Activated CD4-positive, CD25-positive, alpha-beta regulatory T cell treated with anti-CD3 and anti-CD28 coated beads, Interleukin-2, amount 50 U/mL, for 72 hours (primary cell): ENCODE measurements at places on chromosomes 3 and 15.

DNA sequence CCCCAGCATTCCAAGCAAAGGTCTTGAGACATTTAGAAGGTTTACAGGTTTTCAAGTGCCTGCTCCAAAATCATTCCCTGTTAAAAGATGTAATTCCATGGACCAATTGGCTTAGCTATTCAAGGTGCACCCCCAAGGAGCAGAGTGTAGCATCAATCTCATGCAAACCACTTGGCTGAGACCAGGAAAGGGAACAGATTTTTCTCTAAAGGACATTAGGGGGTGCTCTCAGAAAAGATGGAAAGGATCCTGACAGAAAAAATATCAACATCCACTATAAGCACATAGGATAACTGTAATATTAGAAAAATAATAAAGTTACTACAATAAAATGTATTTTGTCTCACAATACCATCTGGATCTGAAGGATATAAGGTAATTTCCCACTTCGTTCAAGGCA is 328.0 kb upstream of the CDIN1 start:
- DNase-seq: no peak

- no peak for DNase-seq
Observed at GRCh38 chr3:40504636-40505430, 1.0 kb upstream of the ZNF620 start.

DNA sequence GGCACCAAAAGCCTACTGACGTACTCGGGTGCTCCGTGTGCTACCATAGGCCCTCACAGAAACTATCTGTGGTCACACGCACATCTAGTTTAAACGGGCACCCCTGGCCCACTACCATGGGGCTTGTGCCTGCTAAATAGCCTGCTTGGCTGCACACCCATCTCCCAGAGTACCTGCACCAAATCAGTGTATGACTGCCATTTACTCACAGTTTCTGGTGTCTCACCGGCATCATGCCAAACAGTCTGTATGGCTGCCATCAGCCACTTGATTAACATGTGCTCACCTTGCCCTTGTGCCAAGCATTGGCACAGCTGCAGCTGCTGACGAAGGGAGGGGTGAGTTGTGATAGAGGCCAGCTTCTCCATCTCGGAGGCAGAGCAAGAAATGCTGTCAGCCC is 232.7 kb downstream of the IGSF11 start:
- DNase-seq: no peak

GRCh38 chr3:132288357-132288756 is 28.9 kb upstream of the ACP3 start:
- no peak for DNase-seq

GRCh38 chr3:46905213-46905560 is 27.7 kb downstream of the PTH1R start:
- DNase-seq: no peak

- DNase-seq: no peak
Observed at GRCh38 chr15:87597346-87598052, 659.0 kb downstream of the NTRK3 start.

DNA sequence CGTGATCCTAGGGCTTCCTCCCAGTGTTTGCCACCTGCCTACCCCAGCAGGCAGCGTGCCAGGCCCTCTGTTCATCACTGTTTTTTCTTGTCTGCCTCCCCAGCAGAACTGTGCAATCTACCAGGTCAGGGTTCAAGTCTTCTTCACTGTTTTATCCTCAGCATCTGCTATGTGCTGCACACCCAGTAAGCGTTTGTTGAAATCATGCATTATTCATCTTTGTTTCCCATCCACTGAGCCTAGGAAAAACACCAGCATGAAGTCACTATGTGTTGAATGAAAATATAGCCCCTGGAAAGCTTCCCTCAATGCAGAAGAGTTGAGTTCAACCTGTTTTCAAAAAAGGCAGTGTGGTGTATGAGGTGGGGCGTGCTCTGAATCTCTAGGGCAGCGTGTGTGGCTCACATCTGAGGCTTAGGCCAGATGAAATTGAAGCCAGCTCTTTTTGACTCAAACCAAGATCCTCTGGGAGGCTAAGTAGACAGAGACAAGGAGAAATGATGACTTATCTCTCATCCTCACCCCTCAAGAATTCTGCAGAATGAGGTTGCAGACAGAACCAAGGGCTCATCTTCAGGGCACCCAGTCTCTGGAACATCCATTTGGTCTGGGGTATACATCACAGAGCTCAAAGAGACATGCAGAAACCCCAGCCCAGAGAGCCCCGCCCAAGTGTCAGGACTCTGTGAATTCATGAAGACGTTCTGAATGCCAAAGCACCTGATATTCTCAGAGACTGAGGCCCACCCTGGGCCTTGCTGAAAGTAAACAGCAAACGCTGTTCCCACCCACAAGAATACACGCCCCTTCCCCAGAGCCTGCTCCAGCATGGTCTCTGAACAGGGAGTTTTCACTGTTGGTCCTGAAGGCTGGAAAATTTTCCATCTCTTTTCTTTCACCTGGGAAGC is 5.7 kb upstream of the CAV3 start:
- no peak for DNase-seq

DNA sequence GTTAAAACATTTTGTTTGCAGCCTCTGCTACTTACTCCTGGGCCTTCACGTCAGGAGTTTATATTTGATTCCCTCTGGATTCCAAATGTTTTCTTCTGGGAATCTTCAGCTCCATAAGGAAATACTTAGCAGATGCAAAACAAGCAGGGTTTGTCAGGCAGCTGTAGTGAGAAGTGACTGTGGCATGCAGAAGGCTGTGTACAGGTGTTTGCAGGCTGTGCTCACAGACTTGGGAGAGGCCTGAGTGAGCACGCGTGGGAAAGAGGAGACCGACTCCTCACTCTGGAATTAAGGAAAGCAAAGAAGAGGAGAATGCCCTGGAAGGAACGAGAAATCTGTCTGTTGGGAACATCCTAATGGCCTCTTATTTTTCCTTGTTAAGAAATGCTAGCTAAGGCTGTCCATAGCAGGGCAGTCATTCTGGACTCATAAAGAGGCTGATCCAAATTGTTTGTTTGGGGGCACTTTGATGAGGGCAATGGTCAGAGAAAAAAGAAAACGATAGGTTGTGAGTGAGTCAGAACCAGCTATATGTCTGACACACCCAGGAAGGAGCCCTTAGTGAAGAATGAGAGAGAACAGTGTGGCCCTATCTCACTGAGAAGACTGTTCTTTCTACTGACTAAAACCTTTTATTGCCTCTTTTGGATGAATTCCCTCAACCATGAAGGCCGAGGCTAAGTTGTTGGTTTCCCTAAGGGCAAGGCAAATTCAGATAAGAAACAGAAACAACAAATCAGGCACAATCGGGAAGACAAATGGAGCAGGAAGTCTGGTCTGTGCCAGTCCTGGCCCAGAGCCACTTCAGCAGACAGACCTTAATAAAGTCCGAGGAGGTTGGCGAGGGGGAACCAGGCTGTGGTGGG is 82.6 kb downstream of the TGFBR2 start:
- DNase-seq: no peak

DNA sequence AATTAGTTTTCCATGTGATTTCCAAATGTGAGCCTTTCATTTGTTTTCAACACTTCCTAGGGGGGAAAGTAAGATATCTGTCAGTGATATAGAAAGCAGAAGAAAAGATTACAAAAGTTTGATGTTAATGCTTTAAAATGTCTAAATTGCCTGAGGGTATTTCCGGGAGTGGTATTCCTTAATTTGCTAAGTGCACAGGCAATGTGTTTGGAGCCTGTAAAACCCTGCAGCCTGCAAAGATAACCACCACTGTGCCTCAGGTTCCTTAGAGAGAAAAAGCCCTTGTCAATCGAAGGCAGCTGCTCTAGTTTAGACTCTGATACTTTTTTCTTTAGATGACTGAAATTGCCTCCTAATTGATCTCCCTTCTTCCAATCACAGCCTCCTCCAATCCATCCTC is 154.9 kb downstream of the SSR3 start:
- no peak for DNase-seq

- no peak for DNase-seq
Observed at GRCh38 chr3:112774293-112774926, 72.3 kb downstream of the CD200R1L start.

DNA sequence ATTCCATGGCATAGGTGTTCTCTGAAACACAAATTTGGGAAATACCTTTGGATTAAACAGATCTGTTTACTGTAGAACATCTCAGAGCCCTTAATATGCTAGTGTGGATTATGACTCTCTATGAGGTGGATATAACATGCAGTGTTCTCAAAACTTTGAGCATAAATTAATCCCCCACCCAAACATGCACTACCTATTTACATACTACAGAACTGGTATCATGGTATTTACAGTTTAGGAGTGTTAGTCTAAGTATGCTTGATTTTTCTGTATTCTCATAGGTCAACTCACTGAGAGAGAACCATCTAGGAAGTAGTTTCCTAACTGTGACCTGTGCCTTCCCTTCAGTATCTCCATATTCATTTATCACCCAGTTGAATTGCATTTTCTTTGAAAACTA is 30.9 kb upstream of the ZNF609 start:
- DNase-seq: no peak

DNA sequence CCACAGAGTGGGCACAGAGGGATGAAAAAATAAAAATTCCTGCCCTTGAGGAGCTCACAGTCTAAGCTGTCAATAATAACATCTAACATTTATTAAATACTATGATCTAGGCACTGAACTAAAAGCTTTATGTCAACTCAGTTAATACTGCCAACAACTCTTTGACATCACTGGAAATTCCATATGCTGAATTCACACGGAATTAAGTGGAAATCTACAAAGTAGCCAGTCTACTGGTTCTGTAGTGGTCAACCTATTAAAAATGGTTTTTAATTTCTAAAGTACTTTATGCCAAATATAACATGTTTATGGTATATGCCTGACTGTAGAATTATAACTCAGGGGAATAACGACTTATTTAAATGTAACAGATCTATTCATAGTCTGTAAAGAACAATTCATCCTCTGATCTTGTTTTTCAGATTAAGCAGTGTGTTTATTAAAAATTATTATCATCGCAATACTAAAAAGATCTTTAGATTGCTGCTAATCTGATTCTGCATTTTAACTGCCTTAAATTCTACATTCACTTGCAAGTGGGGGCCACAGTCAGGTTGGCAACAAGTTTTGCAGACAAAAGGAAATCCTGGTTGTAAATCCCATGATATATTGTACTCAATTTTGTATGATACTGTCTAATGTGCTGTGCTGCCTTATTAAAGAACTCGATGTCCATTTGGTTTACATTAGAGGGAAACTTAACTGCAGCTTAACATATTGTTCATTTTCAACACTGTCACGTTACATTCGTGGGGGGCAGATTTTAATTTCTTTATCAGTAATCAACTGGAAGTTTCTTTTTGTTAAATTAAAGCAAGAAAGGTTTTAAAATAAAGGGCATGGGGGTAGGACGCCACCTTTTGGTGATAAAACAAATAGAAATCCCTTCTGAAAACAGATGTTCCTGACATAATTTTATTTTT is 2.6 kb upstream of the FOXP1 start:
- no peak for DNase-seq
